Stimulated activated CD8-positive, alpha-beta memory T cell treated with anti-CD3 and anti-CD28 coated beads, Interleukin-4, amount 100 ng/mL, for 1 hour (primary cell): ENCODE measurements at places on chromosomes 7 and 10.

DNA sequence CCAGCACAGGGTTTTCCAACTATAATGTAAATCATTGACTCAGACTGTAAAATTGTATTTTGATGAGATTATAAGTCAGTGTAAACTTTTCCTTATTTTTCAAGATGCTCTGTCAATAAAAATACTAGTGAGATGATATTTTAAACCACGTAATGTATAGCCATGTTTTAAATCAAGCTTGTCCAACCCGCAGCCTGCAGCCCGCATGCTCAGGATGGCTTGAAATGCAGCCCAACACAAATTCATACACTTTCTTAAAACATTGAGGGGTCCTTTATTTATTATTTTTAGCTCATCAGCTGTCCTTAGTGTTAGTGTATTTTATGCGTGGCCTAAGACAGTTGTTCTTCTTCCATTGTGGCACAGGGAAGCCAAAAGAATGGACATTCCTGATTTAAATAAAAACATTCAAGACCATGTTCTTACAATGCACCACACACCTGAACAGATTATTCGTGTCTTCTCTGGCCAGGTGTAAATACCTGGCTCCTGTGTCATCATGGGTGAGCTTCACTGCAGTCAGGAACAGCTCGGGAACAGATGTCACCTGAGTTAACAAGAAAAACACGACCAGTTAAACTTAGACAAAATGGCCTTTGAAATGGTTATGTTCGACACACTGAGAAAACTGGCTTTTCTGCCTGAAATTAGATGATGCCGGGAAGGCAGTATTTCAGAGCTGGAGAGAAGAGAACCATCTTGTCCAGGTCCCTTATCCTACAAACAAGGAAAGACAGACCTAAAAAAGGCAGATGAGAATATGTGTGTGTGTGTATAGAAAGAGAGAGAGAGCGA lies 5.9 kb downstream of the PITRM1 start:
- DNase-seq = no peak

- DNase-seq = no peak
Observed at GRCh38 chr7:91949221-91950009, 8.8 kb downstream of the AKAP9 start.

DNA sequence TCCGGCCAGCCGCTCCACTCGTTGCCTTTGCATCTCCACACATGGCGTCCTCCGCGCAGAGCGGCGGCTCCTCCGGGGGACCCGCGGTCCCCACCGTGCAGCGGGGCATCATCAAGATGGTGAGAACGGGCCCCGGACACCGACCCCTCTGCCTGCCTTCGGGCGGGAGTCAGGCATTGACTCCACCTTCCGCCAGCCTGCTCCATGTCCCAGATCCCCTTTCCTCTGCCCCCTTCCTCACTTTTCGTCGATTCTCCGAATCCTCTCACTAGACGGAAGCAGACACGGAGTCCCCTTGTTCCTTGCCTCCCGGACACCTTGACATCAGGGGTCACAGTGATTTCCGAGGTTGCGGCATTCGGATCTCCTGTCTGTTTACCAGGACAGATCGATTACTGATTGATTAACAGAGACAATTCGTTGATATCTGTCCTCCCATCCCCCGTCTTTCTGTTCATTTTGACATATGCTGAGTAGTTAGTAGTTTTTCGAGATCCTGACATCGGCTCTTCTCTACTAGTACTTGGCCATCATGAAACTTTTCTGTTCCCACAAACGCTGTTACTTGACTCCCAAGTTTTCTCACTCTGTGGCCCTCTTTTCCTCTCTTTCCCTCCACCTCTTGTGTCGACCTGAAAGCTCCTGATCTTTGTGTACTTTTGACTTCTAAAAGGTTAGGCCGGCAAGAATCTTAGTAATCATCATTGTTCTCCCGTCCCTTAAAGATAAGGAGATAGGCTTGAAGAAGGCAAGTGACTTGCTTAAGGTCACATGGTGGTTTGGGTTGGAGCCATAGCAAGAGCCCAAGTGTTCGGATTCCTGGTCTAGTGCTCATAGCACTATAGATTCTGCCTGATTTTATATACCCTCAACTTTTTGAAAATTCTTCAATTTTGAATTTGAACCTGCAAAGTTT lies 597 bp downstream of the SND1 start:
- DNase-seq = no peak

- no peak for DNase-seq
Observed at GRCh38 chr10:62803724-62804355, 680 bp upstream of the ADO start.

DNA sequence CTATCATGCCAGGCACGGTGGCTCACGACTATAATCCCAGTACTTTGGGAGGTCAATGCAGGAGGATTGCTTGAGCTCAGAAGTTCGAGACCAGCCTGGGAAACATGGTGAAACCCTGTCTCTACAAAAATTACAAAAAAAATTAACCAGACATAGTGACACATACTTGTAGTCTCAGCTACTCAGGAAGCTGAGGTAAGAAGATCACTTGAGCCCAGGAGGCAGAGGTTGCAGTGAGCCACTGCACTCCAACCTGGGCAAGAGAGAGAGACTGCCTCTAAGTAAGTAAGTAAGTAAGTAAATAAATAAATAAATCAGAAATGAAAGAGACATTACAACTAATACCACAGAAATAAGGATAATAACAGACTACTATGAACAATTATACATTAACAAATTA lies 36.2 kb downstream of the PDLIM1 start:
- DNase-seq = no peak

- DNase-seq = no peak
Observed at GRCh38 chr10:85612833-85613232, 753.8 kb downstream of the GRID1 start.

DNA sequence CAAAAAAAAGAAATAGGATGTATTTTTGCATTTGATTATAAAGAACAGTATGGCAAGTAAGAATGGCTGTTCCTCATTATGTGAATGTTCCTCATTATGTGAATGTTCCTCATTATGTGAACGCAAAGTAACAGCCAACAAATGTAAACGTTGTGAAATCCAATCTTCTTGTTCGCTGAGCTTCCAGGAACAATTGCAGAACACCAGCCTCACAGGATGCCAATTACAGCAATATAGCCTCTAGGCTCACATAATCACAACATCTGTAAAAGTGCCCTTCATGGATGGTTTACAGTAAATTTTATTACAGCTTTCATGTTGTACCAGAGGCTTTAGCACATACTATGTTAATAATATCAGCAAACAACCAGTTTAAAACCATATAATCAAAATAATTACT lies 71.6 kb downstream of the THSD7A start:
- no peak for DNase-seq
